ENCODE measurements at places on chromosomes 12 and 14.
A peak's percentile ranks its signal among the peaks of the same experiment; 100 is the strongest.

GRCh38 chr14:35107866-35108265 lies 13.9 kb downstream of the PPP2R3C start:
- DNase-seq = no peak

GRCh38 chr12:93322784-93323183 lies 54.9 kb upstream of the NUDT4 start:
- DNase-seq = no peak

DNA sequence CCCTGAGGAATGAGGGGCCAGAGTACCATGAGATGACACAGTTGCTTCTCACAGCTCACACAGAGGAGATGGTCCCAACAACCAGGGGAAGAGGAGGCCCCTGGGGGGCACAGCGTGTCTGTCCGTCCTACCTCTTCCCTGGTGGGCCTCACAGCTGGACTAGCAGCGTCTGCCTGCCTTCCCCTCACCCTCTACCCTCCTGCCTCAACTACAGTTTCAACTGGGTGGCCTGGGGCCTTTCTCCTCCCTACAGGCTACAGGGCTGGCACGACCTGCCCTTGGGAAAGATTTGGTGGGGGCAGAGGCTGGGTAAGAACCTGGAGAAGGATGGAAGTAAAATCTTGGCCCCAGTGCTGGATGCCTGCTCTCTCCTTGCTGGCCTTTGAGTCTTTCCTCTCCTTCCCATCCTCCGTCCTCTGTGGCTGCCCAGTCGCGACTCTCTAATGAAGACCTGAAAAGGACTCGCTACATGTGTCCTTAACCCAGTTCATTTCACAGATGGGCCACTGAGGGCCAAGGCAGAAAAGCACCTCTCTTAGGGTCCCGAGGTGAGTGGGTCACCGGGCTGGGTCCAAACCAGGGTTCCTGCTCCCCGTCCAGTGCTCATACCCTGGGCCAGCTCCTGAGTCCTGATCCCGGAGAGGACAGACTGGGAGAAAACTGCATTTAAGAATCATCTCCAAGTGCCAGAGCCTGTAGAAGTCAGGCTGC lies 232.5 kb downstream of the BCL11B start:
- no peak for DNase-seq

GRCh38 chr14:26959972-26960660 lies 362.3 kb upstream of the NOVA1 start:
- no peak for DNase-seq

- DNase-seq = no peak
Observed at GRCh38 chr12:118052324-118053070, 8.5 kb downstream of the WSB2 start.

DNA sequence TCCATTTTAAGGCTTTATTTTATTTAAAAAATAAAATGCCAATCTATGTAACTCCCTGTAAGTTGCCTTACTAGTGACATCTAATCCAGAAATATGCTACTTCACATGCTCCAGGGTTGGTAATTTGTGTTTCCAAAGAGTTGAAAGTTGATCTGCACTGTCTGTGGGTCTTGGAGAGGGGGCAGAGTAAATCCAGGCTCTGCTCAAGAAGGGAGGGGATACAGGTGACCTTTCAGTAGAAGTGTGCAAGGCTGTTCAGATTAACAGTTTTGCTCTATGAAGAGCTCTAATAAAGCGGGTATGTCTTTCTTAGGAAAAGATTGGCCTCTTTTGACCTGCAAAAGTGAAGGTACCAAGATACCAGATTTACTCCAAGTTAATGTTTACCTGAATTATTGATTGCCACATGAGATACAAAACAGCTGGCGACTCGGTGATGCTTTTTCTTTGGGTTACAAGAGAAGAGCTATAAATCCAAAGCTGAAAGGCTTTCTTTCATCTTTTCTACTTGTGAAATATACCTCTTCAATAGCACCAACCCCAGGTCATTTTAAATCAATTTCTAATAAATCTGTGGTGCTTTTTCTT lies 75.6 kb upstream of the FLRT2 start:
- DNase-seq = no peak

DNA sequence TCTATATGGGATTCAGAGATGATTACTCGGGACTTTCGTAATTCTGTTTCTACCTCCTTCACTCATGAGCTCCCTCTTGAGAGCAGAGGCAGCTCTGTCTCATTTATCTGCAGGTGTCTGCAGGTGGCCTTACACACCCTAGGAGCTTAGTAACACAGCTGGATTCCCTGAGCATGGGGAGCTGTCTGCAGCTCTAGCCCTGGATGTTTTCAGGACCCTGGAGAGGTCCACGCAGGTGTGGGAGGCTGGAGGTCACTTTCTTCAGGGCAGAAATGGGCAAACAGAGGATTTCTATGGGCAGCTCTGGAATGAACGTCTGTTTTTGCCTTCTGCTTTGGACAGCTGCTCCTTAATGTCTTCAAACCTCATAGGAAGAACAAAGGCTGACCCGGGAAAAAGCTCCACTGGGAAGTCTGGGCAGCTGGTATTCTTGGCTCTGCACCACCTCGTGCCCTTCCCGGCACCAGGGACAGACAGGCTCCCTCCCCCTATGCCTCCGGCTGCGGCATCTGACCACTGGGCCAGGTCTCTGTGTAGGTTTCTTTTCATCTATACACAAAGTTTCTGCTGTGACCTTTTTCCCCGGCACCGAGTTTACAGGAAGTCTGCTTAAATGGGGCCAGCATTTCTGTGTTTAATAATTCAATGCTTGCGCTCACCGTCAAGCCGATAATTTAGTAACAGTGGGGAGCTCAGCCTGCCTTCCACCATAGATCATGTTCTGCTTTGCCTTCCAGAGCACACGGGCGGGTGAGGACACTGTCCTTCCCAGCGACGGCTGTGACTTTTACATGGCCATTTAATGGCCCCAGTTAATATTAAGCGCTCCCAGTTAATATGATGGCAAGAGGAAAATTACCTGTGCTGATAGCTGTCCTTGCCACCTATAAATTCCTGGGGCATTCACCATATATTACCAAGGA lies 320.2 kb upstream of the SFSWAP start:
- DNase-seq = no peak

GRCh38 chr12:23462546-23462945 lies 486.9 kb downstream of the SOX5 start:
- no peak for DNase-seq

GRCh38 chr14:20469890-20470602 lies 840 bp downstream of the PNP start:
- DNase-seq = peak; percentile 44

DNA sequence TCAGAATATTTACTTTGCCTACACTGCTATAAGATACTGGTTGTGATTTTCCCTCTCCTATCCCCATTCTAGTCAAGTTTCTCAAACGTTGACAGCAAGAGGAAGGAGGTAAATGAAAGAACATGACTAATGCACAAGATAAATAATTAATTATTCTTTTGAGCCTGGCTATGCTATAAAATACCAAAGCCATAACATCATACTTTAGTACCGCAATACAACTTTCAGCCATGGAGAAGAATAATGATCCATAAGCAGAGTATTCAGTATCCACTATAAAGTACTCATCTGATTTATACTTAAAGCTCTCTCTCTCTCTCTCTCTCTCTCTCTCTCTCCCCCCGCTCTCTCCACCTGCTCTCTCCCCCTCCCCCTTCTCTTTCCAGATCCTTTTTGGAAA lies 41.3 kb downstream of the TDG start:
- no peak for DNase-seq

GRCh38 chr12:90428881-90429280 lies 526.1 kb downstream of the CCER1 start:
- no peak for DNase-seq

- no peak for DNase-seq
Observed at GRCh38 chr12:76346798-76347420, 1.3 kb downstream of the BBS10 start.

DNA sequence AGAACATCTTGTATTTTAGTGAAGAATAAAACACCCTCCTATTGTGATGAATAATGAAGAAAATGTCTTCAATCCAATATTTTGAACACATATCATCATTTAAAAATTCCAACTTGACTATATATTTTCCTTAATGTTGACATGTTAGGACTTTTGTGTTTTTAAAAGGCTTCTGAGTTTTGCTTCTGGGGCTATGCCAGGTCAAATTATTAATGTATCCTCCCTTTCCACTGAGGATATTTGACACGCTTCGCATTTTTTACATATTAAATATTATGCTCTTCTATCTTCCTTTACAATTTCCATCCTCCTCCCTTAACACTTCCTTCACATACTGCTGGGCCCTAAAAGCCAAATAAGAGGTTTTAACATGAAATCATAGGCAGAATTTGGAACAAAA lies 20.6 kb downstream of the RERG start:
- no peak for DNase-seq

DNA sequence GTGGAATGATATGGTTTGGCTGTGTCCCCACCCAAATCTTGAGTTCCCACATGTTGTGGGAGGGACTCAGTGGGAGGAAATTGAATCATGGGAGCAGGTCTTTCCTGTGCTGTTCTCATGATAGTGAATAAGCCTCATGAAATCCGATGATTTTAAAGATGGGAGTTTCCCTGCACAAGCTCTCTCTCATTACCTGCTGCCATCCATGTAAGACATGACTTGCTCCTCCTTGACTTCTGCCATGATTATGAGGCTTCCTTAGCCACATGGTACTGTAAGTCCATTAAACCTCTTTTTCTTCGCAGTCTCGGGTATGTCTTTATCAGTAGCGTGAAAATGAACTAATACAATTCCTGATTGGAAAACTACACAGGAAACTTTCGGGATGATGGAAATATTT lies 100.5 kb downstream of the TSHR start:
- DNase-seq = no peak

- DNase-seq = no peak
Observed at GRCh38 chr12:15629108-15629507, 160.1 kb downstream of the EPS8 start.

- DNase-seq = no peak
Observed at GRCh38 chr14:33040372-33041140, 101.9 kb downstream of the NPAS3 start.

GRCh38 chr14:34369648-34370030 lies 92.4 kb downstream of the SPTSSA start:
- no peak for DNase-seq

DNA sequence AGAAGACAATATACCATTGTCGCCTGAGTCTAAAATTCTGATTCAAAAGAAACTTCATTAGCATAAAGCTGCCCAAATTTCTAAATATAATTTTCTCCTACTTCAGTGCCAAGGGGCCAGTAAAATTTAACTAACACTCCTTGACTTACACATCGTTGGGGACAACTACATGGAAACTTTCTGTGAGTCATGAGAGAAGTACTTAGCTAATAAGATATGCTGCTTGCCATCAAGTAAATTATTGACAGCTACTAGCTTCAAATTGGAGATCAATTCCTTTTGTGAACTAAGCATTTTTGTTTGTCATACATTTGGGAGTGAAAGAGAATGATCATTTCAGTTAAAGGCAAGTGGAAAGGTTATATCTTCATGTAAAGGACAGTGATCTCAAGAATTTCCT lies 373.3 kb downstream of the MDGA2 start:
- no peak for DNase-seq

DNA sequence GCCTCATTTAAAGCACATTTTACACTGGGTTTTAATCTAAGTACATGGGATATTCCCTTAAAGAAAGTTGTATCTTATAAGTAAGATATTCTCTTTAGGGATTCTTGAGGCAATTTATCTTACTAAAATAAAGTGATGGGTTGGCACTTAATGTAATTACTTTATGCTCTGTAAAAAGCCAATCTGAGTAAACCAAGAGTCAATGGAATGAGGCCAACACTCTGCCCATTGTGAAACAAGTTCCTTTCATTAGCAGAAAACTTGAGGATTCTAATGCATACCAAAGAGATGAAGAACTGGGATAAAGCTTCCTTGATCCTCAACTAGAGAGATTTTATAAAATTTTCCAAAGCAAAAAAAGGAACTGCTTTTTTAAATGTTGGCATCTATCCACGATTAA lies 121.2 kb downstream of the METTL25 start:
- no peak for DNase-seq

GRCh38 chr12:92028441-92028709 lies 117.3 kb downstream of the BTG1 start:
- DNase-seq = no peak

DNA sequence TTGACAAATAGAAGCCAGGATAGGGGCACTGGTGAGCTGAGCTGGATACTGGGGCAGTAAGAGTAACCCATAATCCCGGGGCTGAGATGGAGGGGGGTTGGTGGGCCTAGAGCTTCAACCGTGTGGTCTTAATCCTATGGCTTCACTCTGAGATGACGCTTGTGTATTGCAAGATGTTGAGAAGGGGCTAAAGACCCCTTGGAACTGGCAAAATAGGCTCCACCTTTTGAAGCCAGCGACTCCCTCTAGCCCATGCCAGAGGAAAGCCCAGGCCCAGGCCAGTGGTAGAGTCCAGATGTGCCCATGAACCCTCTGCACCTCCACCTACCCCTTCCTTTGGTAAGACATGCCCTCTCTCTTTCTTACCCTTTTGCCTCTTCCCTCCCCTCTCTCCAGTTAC lies 4.6 kb downstream of the HOXC12 start:
- no peak for DNase-seq

DNA sequence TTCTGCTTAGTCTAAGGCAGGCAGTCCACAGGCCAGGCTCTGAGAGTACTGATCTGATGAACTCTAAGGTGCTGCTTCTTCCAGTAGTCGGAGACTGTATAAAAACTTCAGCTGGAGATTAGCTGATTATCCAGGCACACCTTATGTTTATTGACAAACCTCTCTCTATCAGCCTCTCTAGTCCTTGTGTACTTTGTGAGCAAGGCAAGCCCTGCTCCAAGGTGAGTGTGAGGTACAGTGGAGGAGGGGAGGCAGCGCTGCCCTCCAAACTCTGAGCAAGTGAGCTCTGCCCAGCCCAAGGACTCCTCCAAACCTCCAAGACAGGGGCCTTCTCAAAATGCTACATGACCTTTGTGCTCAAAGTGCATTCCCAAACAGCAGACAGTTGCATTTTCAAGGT lies 95.9 kb upstream of the CDKN3 start:
- no peak for DNase-seq

- DNase-seq = no peak
Observed at GRCh38 chr12:50706606-50707005, 57.3 kb upstream of the ATF1 start.

- DNase-seq = no peak
Observed at GRCh38 chr12:99002731-99003130, 357.6 kb downstream of the APAF1 start.

- no peak for DNase-seq
Observed at GRCh38 chr14:70971560-70971959, 64.3 kb downstream of the PCNX1 start.

GRCh38 chr12:105508096-105508495 lies 177.6 kb downstream of the C12orf75 start:
- no peak for DNase-seq

- no peak for DNase-seq
Observed at GRCh38 chr12:30972035-30972434, 45.5 kb downstream of the TSPAN11 start.

GRCh38 chr14:55458800-55459515 lies 18.5 kb upstream of the TBPL2 start:
- DNase-seq = no peak

- DNase-seq = no peak
Observed at GRCh38 chr12:75964150-75964549, 67.4 kb downstream of the PHLDA1 start.

GRCh38 chr12:93019975-93020630 lies 91.0 kb upstream of the EEA1 start:
- no peak for DNase-seq
